ENCODE measurements at places on chromosomes 1 and 21.

DNA sequence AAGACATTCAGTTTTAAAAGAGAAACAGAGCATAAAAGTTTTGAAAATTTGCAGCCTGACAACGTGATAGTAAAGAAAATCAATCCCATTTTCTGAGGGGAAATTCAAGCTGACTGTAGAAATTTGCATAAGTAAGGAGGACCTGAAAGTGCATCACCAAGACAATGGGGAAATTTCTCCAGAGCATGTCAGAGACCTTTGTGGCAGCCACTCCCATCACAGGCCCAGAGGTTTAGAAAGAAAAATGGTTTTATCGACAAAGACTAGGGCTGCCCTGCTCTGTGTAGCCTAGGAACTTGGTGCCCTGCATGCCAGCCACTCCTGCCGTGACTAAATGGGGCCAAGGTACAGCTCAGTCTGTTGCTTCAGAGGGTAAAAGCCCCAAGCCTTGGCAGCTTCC is 1640.2 kb upstream of the PRMT6 start:
- no peak for DNase-seq

DNA sequence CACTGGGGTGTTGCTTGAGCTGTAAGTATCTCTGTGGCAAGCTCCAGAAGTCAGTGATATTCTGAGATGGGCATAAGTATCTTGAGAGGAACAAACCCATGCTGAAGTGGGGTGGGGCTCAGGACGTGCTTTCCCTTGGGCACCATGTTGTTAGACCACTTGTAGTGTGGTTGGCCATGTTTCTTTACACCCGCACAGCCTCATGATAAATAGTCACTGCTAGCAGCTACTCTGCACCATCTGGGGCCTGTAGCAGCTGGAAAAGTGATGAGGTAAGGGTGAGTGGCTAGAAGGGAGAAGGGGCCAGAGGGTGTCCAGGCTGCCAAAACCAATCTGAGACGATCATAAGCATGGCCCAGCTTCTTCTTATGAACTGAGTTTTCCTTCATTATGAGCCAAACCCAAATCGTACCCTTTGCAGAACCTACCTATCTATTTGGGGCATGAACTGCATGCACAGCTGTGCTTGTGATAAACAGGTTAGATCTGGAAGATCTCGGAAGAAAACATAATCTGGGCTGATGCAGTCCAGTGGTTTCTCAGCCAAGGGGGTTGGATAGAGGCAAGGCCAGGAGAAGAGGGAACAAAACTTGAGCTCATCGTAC is 91.9 kb upstream of the IRF2BP2 start:
- DNase-seq, result no peak

- DNase-seq, result no peak
These were observed 16.3 kb downstream of the RNF19B start for GRCh38 chr1:32948390-32948722.

GRCh38 chr1:100628631-100629081 is 90.7 kb downstream of the GPR88 start:
- DNase-seq, result no peak

DNA sequence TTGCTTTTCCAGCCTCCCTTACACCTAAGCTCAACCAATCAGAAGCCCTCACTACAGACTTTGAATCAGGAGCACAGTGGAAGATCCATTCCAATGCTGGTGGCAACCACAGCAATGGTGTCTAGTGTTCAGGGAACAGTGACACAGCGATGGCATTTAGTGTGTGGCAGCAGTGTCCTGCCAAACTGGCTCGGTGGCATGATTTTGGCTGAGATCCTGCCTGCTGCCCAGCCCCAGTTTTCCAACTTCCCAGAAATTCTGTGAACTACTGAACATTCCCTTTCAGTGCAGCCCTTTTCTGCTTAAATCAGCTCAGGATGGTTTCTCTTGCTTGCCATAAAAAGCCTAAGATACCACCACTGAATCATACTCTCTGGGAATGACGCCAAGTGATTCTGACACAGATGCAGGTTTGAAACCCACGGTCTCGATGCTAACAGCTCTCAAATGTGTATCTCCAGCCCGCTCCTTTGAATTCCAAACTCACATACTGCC is 8.8 kb downstream of the ASAP3 start:
- peak; percentile 91 for DNase-seq

- no peak for DNase-seq
These were observed 4.9 kb downstream of the SCNN1D start for GRCh38 chr1:1285102-1285571.

DNA sequence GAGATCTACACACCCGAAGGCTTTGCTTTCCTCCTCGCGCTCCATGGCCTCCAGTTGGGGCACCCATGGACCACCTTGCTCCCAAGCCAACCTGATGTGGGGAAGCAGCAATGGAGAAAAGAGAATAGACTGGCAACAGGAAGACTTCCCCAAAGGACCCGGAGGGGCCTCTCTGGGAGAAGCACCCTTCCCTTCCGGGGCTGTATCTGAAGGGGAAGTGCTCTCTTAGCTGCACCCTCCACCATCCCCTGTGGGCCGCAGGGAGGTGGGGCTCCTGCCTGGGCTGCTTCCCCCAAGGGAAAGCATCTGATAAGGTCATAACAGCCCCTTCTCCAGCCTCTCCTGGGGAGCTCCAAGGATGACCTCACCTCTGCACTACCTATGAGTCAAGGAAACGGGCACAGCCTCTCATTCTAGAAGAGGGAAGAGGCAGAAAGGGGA is 100.2 kb downstream of the RIPK4 start:
- DNase-seq, result no peak

GRCh38 chr1:85200463-85201339 is at the start of gene SYDE2:
SYDE2 (minus strand) TSS chr1:85201016; CDS start chr1:85200996, 20 bp downstream.
- DNase-seq, result peak; percentile 89

DNA sequence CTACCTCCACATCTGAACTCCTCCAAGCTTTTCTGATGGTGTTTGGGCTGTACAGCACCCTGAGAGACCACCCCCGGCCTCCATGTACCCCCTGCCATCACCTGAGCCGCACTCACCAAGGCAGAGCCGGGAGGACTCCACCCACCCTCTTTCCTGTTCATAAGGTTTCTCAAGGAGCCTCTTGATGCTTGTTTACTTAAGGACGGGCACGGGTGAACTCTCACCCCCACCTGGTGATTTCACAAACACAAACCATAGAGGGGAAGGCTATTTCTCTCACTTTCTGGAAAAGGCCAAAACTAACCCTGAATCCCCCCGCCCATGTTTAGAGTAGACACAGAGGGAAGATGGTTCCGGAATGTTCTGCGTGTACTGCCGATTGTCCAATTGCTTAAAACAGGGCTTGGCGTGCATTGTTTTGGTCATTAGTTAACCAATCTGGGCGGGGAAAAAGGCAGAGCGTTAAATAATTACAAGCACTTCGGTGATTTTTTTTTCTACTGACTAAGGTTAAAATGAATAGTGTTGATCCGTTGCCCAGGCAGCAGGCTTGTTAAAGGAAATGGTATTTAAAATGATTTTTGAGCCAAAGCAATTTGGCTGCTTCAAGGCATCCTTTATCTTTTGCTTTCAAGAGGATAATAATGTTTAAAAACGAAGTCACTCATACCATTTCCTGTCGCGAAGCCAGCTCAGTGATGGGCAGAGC is 279.8 kb upstream of the VAMP3 start:
- DNase-seq, result peak; percentile 42

DNA sequence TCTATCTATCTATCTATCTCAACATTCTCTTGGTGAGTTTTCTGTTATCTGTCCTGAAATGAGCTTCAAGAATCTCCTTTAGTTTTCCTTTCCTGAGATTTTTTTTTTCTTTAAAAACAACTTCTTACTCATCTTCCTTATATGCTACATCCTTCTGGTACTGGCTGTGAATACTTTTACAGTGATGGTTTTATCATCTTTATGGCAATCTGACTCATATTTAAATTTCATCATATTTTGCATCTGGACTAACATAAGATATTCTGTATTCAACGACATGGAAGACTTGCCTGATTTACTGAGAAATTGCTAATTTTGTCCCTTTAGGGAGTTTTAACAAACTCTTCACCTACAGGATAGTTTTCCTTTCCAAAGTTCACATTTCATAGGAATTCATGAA is 33.0 kb downstream of the PDE4B start:
- DNase-seq, result peak; percentile 52

DNA sequence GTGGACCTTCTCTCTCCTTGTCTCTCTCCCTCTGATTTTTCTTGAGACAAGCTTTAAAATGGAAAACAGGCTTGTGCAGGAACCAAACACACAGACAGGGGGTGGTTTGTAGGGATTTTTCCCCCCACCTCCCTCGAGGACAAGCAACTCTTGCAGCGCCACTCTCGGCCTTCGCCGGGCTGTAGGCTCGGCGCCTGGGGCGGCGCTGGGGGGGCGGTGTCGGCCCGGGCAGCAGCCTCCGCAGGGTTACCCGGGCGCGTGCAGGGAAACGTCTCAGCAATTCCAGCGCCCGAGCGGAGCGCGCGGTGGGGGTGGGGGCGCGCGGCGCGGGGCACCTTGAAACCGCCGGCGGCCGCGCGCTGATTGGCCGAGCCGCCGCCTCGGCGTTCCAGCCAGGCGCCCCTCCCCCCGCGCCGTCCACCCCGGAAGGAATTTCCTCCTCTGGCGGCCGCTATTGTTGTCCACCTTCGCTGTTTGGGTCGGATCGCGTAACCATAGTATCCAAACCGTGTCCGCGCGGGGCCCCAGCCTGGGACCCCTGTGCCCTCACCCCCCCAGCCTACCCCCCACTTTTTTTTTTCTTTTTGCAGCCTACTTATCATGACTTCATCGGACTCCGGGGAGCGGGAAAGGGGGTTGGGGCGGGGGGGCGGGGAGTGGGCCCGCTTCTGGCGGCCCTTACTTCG is 59.8 kb upstream of the ACOT11 start:
- peak; percentile 97 for DNase-seq

GRCh38 chr1:247210062-247210375 is 38.2 kb upstream of the ZNF124 start:
- no peak for DNase-seq

- DNase-seq, result no peak
These were observed 59.7 kb downstream of the TNR start for GRCh38 chr1:175683491-175684298.

Measured in foreskin fibroblast (primary cell).